Activated naive CD4-positive, alpha-beta T cell treated with anti-CD3 and anti-CD28 coated beads, Interleukin-2, amount 50 U/mL, for 72 hours (primary cell): ENCODE measurements at places on chromosomes 4 and X.

- DNase-seq, result no peak
Measured at GRCh38 chrX:126580877-126581276, 28.3 kb upstream of the DCAF12L1 start.

DNA sequence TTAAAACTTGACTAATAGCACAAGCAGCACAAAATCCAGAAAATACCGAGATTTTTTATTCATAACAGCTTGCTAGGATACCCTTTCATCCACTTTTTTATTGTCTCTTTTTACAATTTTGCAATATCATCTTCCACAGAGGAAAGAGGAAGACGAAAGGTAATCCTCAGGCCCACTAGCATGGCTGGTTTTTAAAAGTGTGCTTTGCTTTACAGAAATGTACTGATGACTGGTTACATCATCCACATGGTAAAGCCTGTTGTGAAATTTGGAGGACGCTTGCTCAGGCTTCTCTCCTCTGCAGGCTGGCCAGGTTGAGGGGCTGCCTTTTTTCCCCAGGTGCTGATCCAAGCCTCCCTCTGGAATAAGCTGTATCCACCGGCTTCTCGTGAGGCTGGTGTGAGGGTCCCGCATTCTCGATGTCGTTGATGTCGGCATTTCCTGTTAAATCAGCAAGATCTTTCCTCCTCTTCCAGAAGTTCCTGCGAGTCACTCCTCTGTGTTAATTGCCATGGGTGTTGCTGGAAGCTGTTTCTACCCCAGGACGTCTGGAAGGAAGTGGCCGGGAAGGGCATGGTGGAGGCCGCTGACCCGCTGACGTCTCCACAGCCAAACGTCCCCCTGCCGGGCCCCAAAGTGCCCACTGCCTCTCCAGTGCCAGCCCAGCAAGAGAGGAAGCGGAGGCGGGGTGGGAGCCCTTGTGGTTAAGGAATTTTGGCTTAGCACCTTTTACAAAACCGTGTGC lies 5.8 kb upstream of the DGKQ start:
- no peak for DNase-seq

GRCh38 chr4:56271131-56271530 lies 116.2 kb downstream of the AASDH start:
- DNase-seq, result no peak

- DNase-seq, result no peak
Measured at GRCh38 chr4:95606739-95607138, 58.0 kb upstream of the UNC5C start.
